Chondrocyte (in vitro differentiated cells): ENCODE measurements at places on chromosomes 12 and 14. TPM values are rescaled to one million over a fixed set of nuclear protein-coding genes. Genes with fewer than 3 reads are reported as not detected.

Gene AKT1
- 143 to 158 TPM (median 156 TPM) in 3 replicates for total RNA-seq

DNA sequence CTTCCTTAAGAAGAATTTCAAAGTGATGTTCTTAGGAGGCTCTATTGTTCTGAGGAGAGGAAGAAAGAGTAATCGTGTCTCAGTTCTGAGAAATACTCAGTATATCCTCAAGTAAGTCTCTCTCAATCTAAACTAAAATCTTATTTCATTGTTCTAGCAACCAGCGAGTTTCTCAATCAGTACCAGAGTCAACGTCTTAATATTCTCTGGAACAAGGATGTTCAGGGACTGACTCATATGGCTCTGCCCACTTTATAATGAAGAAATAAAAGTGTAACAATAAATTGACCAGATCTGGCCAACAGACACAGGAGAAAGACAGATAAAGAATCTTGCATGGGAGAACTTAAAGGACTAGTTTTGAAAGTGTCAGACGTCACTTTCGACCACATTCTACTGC is 469.8 kb upstream of the FLRT2 start:
- DNase-seq: no peak

DNA sequence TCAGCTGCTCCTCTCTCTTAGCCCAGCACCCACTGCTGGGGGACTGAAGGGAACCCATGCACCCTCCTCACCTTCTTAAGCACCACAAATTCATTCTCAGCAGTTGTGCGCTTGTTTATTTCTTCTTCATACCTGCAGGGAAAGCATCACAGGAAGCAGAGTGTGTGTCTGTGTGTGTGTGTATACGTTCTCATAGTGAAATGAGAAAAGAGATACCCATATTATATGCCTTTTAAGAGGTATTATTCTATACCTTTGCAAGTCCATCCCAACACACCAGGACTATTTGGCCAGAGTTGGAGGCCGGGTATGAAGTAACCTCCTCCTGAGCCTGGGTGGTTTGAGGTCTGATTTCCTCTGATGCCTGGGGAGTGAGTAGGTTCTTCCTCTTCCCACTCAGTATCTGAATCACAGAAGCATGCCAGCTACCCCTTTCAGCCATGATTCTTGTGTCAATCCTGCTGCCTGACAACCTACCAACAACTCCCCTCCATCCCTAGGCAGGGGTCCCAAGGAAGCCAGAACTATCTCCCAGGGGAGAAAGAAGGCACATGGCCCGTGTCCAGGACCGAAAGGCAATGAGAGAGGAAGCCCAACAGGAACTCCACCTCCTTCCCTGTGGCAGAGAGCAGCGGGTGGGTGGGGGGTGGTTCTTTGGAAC is 3.0 kb downstream of the KRT73 start:
- DNase-seq: no peak

DNA sequence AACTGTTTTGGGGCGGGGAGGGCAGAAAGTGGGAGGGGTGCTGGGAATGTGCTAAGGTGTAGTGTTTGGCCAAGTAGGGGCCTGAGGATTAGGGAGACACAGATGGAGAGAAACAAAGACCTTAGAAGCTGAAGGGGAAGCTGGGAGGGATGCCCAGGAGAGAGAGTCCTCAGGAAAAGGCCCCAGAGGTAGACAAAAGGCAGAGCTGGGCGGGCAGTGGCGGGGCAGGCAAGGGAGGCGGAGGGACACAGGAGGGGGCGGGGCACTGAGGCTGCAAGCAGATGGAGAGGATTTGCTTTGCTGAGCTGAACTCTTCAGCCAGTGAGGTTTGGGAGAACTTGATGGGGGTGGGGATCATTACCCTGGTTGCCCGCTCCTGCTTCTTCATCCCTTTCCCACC is 2.8 kb downstream of the PTMS start:
- no peak for DNase-seq

- DNase-seq: peak; percentile 75
Measured at GRCh38 chr14:99716850-99717681, 33.0 kb downstream of the CYP46A1 start.

Gene FOXA1
- not detected in 3 replicates for total RNA-seq
